Activated CD8-positive, alpha-beta T cell treated with anti-CD3 and anti-CD28 coated beads for 36 hours (primary cell): ENCODE measurements at places on chromosomes 1 and 21. TPM values are rescaled to one million over a fixed set of nuclear protein-coding genes. Genes with fewer than 3 reads are reported as not detected.

The LCE1E gene
- not detected for total RNA-seq

The SYT2 gene
- not detected for total RNA-seq

The SHISA4 gene
- not detected for total RNA-seq

The GPR3 gene
- 1.1 TPM for total RNA-seq

The FMO2 gene
- total RNA-seq: not detected

The RO60 gene
- 56.2 TPM for total RNA-seq

The NMNAT2 gene
- total RNA-seq: not detected

The OR2T2 gene
- total RNA-seq: not detected

The SPRR2B gene
- total RNA-seq: not detected
